Tibial nerve (tissue), 4 donors: ENCODE measurements at places on chromosomes 11 and 22.

DNA sequence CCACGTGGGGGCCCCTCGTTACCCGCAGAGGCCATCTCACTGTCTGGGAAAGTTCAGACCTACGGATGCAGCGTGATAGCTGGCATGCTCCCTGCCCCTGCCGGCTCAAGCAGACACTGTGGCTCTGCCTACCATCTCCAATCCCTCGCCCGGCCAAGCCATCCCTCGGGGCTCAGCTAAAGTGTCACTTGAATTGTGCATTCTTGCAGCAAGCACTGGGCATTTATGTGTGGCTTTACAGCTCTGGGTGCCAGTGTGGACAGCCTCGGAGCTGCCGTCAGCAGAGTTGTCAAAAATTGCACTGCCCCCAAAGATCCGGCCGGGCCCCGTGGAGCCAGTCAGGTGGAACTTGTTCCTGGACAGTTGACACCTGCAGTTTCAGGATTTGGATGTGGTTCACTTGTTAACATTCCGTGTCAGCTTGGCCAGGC is 75.0 kb upstream of the FGF3 start:
- DNase-seq, result no peak

DNA sequence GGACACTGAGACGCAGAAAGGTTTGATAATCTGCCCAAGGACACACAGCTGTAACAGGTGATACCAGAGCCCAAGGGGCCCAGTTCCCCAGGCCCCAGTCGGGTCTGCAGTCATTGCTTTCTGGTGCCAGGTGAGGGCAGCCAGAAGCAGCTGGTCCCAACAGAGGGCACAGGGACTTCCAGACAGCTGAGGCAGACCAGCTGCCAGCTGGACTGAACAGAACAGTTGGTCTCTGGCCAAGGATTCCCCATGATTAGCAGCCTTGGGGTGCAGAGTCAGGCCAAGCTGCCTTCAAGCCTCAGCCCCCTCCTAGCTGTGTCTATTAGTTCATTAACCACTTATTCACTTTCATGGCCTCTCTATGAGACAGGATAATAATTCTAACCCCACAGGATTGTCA is 105.6 kb downstream of the RRAS2 start:
- DNase-seq, result no peak

GRCh38 chr11:12170984-12171383 is 60.6 kb downstream of the MICAL2 start:
- peak; percentile 60 for DNase-seq

GRCh38 chr11:120547811-120548681 is 36.5 kb downstream of the GRIK4 start:
- DNase-seq, result peak; percentile 29

DNA sequence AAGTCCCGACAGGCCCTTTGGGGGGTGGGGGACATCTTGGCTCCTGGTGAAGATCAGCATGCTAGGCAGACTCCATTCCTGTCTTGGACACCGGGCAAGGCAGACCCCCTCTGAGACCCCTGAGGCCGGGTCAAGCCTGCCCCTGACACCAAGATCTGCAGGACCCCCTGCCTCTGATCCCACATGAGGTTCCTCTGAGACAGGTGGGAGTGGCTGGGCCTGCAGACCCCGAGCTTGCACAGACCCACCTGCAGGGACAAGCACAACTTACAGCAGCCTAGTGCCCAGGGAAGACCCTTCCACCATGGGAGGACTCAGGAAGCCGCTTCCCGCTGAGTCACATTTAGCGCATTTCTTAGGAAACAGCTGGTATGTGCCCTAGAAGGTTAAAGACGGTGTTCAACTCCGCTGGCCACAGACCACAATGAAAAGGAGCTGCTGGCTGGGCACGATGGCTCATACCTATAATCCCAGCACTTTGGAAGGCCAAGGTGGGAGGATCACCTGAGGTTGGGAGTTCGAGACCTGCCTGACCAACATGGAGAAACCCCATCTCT is 15.5 kb downstream of the ARVCF start:
- no peak for DNase-seq

DNA sequence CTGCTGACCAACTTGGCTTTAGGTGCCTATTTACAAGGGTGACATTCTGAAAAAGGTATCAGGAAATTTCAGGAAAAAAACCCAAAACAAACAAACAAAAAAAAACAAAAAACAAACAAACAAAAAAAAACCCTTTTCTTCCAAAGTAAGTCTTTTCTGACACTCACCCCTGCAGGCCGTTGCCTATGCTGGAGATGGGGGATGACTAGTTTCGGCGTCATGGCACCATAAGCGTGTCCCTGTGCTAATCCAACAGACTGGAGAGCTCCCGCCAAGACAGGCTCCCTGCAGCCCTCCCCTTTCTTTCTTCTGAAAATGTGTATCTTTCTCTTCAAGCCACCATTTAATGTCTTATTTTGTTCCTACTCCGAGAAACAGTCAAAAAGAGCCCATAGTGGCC is 13.7 kb downstream of the VSIG10L2 start:
- DNase-seq, result no peak

- no peak for DNase-seq
Measured at GRCh38 chr11:104057908-104058307, 21.5 kb downstream of the DDI1 start.

DNA sequence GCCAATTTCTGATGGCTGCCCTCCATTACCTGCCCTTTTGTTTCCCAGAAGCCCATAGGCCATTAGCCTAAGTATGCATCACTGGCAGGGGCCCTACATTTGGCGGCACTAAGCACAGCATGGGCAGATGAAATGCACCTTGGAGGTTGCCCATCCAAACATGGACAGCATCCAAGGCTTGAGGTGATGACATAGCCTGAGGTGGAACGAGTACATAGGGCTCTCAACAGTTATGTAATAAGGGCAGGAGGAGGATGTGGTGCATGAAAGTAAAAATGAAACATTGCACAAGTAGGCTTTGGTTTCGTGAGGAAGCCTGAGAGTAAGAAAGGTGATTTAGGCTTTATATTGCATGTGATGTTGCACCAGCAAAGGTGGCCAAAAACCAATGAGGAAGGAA is 148.1 kb downstream of the FAM76B start:
- peak; percentile 37 for DNase-seq

- DNase-seq, result no peak
Measured at GRCh38 chr11:77351281-77351886, 49.9 kb upstream of the GDPD4 start.

DNA sequence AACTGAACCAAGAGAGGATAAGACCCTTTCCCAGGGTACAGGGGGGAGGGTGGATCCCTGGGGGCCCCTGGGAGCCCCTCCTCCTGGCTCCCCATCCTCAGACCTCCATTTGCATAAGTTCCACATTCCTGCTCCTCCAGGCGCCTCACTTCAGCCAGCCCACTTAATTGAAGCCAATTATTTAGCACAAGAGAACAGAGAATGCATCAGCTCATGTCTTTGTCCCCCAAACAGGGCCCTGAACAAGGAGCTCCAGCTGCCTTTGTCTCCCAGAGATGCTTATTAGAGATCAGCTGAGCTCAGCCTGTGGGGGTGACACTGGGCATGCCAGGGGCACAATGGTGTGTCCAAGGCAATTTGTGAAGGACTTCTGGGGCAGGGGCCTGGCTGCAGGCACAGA is 89.9 kb upstream of the PRDM11 start:
- DNase-seq, result no peak

DNA sequence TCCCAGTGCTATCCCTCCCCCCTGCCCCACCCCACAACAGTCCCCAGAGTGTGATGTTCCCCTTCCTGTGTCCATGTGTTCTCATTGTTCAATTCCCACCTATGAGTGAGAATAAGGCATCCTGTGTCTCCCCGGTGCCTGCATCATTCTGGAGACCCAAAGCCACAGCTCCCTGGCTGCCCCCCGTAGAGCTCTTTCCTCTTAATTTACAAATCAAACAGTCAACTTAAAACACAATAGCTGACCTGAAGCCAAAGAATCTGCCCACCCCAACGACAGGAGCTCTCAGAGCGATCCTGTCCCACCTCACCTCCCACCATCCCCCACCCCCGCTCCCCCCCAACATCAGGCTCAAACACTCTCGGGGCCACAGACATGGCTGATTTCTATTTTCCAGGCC is 558.3 kb downstream of the BRD1 start:
- no peak for DNase-seq

DNA sequence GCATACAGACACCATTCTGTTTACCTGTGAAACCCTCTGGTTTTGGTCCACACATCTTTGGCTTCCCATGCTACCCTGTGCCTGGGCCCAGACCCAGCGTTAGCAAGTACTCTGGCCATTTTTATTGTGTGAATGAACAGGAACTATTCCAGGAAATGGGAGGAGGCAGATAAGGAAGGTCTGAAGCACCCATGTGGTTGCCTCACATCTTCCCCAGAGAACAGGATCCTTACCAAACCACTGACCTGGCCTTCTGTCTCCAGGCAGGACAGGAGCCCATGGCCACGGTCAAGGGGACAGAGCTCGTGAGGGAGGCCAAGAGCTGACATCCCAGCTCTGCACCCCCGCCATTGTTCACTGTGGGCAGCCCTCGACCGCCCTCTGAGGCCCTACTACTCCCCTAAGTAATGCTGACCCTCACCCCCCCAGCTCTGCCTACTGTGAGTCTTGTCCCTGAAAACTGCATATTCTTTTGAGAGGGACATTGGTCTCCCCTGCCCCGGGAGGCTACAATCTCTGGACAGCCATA is 97.7 kb upstream of the TP53I11 start:
- no peak for DNase-seq

DNA sequence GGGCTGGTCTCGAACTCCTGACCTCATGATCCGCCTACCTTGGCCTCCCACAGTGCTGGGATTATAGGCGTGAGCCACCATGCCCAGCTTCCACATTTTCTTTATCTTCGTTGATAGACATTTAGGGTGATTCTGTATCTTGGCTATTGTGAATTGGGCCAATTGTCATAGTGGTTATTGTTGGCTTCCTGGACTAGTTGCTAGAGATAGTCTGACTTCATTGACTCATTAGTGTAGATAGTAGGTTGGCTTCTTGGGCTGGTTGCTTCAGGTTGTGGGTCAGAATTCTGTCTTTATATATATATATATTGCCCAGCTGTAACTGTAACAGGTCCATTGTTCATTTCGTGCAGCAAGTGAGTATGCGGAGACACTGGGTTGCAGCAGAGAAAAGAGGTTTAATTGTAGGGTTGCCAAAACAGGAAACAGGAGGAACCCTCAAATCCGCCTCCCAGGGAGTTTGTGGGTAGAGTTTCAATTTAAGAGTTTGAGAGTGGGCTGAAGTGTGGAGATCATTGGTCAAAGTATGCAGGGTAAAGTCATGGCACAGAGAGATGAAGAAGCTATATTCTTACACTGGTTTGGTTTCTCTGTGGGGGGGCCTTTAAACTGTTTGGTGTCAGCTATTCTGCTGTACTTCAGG is 22.0 kb downstream of the ATG13 start:
- DNase-seq, result no peak

DNA sequence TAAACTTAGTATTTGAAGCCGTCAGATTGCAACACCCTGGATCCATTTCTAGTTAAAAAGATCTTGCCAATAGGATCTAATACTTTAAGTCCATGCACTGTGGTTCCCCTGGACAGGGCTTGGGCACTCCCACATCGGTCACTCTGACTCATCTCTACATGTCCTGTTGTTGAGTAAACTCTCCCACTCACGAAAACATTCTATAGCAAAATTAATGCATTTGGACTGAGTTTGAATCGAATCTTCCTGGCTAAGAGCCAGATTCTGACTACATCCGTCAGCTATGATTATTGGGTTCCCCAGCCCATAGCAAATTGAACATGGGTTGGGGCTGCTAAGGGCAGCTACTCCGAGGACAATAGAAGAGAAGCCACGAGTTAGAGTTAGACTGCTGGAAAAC is 182.1 kb upstream of the SORL1-AS1 start:
- no peak for DNase-seq

DNA sequence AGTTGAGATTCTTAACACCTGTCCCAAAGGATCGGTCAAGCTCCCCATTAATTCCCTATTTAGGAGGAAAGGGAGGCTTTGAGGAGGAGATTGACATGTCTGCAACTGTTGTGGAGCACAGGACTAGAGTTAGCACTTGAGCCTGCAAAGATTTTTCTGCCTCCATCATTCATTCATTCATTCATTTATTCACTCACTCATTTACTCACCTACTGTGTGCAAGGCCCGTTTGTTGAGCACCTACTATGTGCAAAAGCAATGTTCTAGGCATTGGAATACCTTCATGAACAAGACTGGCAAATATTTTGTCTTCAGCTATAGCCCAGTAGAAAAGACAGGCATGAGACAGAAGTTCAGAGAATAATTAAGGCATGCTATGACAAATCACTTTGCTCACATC is 43.2 kb upstream of the CD82 start:
- no peak for DNase-seq

- DNase-seq, result no peak
Measured at GRCh38 chr11:36123336-36124101, 165.7 kb downstream of the COMMD9 start.

GRCh38 chr11:8721609-8722500 is 39.3 kb downstream of the RPL27A start:
- DNase-seq, result no peak

DNA sequence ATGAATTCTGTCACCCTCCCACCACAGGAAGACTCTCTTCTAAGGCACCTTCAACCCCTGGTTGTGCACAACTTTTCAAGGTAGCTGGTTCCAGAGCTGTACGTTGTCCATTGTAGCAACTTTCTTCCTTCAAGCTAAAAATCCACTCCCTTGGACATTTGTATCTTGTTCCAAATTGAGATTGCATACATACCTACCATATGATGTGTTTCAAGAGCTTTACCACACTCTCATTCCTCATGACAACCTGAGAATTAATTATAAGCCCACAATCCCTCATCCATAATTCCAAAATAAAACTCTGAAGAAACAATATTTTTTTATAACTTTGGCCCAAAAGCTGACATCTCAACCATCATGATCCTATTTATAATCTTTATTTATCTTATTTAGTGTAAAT is 3.0 kb downstream of the OR52W1 start:
- DNase-seq, result no peak

- no peak for DNase-seq
Measured at GRCh38 chr22:44214764-44215163, 34.0 kb downstream of the PARVG start.

DNA sequence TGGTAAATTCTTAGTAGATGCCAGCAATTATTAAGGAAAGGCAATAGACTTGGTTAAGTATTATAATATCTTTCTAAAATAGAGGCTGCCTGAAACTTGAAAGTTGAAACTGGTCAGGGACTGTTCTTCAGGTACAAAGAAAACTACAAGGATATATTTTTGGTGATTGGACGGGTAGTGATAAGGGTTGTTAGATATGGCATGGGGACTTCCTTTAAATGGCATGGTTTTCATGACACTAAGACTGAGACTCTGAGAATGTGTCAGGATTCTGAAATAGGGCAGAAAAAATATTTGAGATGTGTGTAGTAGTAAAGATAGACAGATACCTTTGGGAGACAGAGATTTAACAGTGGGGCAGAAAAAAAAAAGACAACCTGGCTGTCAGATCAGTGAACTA is 108.4 kb upstream of the SLC5A12 start:
- no peak for DNase-seq
